Upper lobe of right lung (tissue), 1 donor: ENCODE measurements at places on chromosomes 6 and 20. TPM values are rescaled to one million over a fixed set of nuclear protein-coding genes. Genes with fewer than 3 reads are reported as not detected.

The LAMP5 gene
- total RNA-seq = 0.49 TPM

The CPXM1 gene
- total RNA-seq = 1.3 TPM

- no peaks in the 10 kb centered on the region for H3K4me1 ChIP-seq
- H3K4me3 ChIP-seq = no peak overlapping the region
- H3K36me3 ChIP-seq = no peaks in the 10 kb centered on the region
- H3K27ac ChIP-seq = no peak overlapping the region
These were observed 126.3 kb upstream of the NT5E start for GRCh38 chr6:85323435-85324040.

GRCh38 chr20:19937218-19937617 is 79.9 kb upstream of the NAA20 start:
- peaks cover 34% of the 10 kb centered on the region for H3K36me3 ChIP-seq
- no peaks in the 10 kb centered on the region for H3K27me3 ChIP-seq
- peak overlapping the region; percentile 81 for H3K27ac ChIP-seq
- peak overlapping the region; percentile 38 for H3K4me3 ChIP-seq
